ENCODE measurements at places on chromosomes 7 and 10.

GRCh38 chr10:38605153-38605661 lies 511.1 kb downstream of the ZNF37A start:
- peak; percentile 1 for DNase-seq

DNA sequence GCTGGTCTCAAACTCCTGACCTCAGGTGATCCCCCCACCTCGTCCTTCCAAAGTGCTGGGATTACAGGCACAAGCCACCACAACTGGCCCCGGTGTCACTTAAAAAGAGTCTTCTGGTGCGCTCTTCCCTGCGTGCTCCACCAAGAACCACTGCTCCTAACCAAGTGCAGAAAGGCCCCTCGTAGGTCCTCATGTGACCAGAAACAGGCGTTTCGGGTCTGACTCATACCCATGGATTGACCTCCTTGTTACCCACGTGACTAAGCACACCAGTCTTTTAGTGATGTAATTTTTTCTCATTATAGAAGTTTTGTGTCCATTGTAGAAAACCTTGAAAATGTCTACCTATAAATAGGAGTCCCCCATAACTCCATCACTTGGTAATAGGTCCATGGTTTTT lies 13.9 kb downstream of the FKBP6 start:
- no peak for DNase-seq

- DNase-seq, result no peak
These were observed 14.4 kb downstream of the NAMPT start for GRCh38 chr7:106270122-106270977.

- DNase-seq, result no peak
These were observed 575.0 kb upstream of the MGMT start for GRCh38 chr10:128892005-128892404.

GRCh38 chr7:99102809-99103690 lies 40.9 kb downstream of the SMURF1 start:
- no peak for DNase-seq

DNA sequence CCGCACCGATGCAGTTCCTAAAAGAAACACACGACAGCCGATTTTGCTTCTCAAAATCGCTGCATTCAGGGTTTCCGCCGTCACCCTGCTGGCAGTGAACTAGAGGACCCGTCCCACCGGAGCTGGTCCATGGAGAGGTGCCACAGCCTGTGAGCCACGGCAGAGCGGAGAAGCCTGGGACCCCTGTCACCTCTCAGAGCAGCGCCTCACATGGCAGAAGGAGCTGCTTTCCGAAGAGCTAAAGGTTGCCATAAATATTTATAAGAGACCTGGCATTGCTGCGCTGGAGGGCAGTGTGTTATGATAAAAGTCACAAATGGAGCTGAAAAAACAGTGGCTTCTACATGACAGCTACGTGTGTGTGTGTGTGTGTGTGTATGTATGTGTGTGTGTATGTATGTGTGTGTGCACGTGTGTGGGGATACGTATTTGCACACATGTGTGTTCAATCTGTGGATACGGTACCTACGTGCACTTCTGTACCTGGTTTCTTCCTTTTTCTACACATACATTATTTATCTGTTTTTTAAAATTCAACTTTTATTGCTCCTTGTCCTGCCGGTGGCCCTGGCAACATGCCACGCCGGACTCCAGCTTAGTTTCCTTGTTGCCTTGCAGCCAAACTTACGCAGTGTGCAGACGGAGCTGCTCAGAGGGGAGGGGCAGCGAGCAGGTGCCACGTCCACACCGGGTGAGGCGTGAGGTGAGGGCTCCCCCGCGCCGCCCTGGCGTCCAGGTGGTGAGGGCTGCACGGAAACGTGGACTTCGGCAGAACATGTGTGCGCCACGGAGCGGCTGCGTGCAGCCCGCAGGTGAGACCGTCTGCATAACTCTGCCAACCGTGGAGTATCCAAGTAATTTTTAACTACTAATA lies 115.2 kb upstream of the PITRM1 start:
- no peak for DNase-seq

DNA sequence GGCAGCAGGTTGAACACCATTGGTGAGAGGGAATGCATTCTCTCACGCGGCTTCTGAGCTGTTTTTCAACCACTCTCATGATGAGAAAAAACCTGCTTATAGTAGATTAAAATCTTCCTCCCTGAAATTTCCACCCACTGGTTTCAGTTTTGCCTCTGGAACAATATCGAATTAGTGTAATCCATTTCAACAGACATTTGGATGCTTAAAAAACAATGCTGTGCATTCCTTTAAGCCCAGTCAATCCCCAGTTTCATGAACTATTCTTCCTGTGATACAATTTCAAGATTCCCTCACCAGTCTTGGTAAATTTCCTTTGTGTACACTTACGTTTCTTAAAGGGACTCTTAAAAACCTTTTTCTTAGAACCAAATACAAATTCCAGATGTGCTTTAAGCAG lies 89.6 kb downstream of the ITIH5 start:
- DNase-seq, result no peak

DNA sequence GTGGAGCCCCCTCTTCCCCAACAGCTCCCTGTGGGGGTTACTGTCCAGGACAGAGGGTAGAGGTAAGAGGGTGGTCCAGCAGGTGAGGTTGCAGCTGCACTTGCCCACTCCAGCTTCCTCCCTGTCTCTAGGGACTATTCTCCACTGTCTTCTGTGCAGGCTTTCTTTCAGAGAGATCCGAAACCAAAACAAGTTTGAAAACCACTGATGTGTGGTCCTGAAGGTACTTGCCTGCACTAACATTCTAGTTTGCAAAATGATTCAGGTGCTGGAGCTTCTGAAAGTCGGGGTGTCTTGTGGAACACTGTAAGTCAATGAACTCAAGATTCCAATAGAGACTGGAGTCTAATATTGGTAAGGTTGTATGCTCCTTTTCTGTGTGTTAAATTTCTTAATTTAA lies 63.1 kb downstream of the BLNK start:
- no peak for DNase-seq

- no peak for DNase-seq
These were observed 4.1 kb upstream of the MYH16 start for GRCh38 chr7:99268577-99268908.

- DNase-seq, result no peak
These were observed 800.0 kb downstream of the LRMDA start for GRCh38 chr10:76231286-76231934.

- no peak for DNase-seq
These were observed 6.6 kb upstream of the BHLHA15 start for GRCh38 chr7:98204670-98205069.

GRCh38 chr10:102375867-102376266 lies 19.6 kb upstream of the NFKB2 start:
- no peak for DNase-seq

GRCh38 chr10:44291091-44291490 lies 93.8 kb downstream of the CXCL12 start:
- DNase-seq, result no peak

GRCh38 chr7:108415821-108416536 lies 40.3 kb downstream of the NRCAM start:
- peak; percentile 3 for DNase-seq

GRCh38 chr7:15938115-15938514 lies 251.6 kb upstream of the MEOX2 start:
- no peak for DNase-seq

- DNase-seq, result no peak
These were observed 29.4 kb downstream of the FAM241B start for GRCh38 chr10:69659241-69660038.

DNA sequence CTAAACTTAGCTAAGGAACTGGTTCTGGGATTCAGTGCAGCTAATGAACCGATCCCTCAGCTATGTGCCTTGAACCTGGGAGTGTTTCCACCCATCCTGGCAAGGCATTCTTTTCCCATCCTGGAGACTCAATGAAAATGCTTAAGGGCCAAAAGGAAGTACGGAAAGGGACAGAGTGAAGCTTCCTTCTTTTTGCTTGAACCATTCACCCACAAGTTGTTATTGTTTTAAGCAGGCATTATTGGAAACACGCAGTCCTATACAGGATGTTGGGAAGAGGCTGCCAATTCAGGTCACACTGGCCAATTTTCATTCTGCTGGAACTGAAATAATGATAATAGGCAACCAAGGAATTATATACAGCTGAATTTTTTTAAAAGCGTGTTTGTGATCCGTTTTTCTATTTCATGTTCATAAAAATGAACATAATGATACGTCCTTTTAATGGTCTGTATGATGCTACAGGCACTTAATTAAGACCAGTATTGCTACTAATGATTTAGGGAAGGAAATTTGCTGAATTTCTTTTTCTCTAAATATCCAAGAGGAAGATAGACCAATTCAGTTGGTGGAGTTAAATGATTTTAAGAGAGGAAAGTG lies 57.8 kb upstream of the FZD1 start:
- DNase-seq, result no peak

GRCh38 chr10:98519841-98520240 lies 73.1 kb upstream of the HPS1 start:
- no peak for DNase-seq

DNA sequence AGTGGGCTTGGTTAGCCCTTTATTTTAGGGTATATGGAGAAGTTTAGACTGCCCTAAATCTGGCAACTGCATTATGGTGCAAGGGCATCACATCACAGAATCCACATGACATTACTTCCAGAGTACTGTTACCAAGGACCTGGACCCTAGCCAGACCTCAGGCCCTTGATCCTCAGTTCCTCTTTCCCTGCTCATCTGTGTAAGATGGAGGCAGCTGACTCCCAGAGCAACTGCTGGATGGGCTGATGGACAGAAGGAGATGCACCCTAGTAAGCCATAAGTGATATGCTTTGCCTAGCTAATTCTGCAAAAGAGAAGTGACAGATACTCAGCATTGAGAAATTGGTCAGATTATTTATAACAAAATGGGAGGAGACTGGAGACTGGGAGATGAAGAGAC lies 131.7 kb downstream of the DYNC1I1 start:
- no peak for DNase-seq

GRCh38 chr10:122294511-122295450 lies 23.7 kb downstream of the BTBD16 start:
- DNase-seq, result no peak

GRCh38 chr10:119549247-119549999 lies 6.9 kb upstream of the RGS10 start:
- no peak for DNase-seq

GRCh38 chr7:135224027-135224426 lies 9.6 kb upstream of the STRA8 start:
- no peak for DNase-seq

- no peak for DNase-seq
These were observed 36.0 kb downstream of the AGAP3 start for GRCh38 chr7:151122276-151122675.

DNA sequence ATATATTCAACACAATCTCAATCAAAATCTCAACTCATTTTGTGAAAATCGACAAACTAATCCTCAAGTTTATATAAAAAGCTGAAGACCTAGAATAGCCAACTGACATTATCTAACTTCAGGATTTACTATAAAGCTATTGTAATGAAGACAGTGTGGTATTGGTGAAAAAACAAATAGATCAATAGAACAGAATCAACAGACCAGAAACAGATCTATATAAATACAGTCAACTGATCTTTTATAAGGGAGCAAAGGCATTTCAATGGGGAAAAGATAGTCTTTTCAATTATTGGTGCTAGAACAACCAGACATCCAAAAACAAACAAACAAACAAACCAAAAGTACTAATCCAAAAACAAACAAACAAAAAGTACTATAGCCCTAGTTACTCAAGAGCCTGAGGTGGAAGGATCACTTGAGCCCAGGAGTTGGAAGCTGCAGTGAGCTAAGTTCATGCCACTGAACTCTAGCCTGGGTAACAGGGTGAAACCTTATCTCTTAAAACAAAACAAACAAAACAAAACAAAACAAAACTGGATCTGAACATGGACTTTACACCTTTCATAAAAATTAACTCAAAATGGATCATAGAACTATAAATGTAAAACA lies 26.6 kb upstream of the AKR1D1 start:
- DNase-seq, result no peak

Measured in thymus (tissue), 14 donors.